ENCODE measurements at places on chromosomes 3 and 15.

- no peak for DNase-seq
Measured at GRCh38 chr3:146680617-146681016, 75.5 kb upstream of the PLSCR5 start.

GRCh38 chr3:4995500-4996053 lies 16.3 kb downstream of the BHLHE40 start:
- DNase-seq: no peak

GRCh38 chr3:55797775-55798174 lies 310.7 kb upstream of the WNT5A start:
- no peak for DNase-seq

GRCh38 chr3:13300546-13301285 lies 119.4 kb downstream of the NUP210 start:
- no peak for DNase-seq

DNA sequence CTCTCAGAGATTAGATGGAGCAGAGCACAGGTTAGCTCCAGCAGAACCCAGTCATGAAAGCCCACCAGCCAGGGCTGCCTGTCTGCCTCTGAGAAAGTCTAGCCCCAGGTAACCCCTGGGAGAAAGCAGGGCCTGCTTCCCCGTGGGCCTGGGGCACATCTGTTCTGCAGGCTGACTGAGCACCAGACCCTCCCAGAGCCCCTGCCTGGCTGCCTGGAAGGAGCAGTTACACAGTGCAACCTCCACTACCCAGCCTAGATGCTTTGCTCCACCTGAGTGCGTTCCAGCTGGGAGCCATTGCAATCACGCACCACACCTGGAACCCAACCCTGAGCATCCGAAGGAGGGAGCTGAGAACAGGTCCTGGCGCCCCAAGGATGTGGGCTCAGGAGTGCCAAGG lies 24.7 kb upstream of the OR5K4 start:
- DNase-seq: no peak

DNA sequence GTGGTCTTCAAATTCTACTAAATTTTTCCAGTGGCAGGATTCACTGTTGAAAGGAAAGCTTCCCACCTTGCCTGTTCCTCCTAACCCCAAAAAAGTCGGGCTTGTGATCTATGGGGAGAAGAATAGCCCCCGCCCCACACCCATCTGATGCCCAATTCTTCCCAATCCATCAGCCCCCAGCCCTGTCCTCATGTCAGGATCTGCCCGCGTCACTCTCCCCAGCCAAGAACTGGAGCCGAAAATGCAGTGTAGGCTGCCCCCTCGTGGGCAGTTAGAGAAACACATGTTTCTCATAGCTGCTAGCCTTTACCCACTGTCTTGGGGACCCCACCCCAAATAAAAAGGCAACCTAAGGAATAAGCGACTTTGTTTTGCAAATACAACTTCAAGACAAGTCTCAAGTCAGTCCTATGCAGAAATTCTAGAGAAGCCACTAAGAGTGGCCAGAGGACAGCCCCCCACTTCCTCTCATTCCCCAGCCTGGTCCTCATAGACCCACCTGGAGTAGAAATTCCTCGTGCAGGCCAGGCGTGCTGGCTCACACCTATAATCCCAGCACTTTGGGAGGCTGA lies 13.0 kb upstream of the CSK start:
- DNase-seq: no peak

- DNase-seq: no peak
Measured at GRCh38 chr3:112718516-112718915, 77.6 kb upstream of the CCDC80 start.

DNA sequence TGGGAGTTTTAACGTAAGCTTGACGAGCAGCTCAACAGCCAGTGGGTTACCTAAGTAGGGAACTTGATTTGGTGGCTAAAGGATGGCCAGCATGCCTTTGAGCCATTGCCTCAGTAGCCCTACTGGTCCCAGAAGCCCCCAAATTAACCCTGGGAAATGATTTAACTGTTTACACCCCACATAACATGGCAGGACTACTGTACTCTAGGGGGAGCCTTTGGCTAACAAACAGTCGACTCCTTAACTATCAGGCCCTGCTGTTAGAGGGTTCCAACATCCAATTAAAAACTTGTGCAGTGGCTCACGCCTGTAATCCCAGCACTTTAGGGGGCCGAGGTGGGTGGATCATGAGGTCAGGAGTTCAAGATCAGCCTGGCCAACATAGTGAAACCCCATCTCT lies 9.4 kb upstream of the SMCO1 start:
- no peak for DNase-seq

DNA sequence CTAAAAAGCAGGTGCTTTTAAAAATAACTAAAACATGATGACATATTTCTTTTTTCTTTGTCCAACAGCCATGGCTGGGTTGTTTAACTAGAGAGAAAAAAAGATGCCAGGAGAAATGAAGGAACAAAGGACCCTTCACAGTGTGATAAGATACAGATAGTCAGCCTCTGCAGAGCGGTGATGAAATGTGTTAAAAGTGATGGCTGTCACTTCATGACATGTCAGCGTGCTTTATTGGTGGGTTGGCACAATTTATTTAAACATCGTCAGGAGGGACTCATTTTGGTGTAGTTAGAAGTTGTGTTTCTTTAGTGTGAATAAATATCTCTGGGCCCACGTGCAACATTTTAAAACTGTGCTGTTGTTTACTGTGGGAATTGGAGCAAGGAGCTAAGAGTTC lies 887.4 kb upstream of the CFAP20DC start:
- no peak for DNase-seq

GRCh38 chr15:39792844-39793335 lies 10.2 kb upstream of the FSIP1 start:
- DNase-seq: no peak

DNA sequence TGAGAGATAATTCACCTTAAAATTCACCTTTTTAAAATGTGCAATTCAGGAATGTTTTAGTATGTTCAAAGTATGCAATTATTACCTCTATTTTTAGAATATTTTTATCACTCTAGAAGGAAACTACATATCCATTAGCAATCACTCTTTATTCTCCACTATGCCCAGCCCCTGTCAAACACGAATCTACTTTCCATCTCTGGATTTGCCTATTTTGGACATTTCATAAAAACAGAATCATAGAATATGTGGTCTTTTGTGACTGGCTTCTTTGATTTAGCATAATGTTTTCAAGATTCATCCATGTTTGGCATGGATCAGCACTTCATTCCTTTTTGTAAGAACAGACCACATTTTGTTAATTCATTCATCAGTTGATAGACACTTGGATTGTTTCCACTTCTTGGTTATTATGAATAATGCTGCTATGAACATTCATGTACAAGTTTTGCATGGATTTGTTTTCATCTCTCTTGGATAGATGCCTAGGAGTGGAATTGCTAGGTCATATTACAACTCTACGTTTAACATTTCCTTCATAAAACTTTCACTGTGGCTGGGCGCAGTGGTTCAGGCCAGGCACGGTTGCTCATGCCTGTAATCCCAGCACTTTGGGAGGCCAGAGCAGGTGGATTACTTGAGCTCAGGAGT lies 12.7 kb downstream of the HMCES start:
- DNase-seq: no peak

GRCh38 chr3:172550347-172550943 lies 27.2 kb upstream of the TNFSF10 start:
- no peak for DNase-seq

GRCh38 chr15:47846128-47846868 lies 129.0 kb downstream of the SEMA6D start:
- no peak for DNase-seq

GRCh38 chr15:54298396-54298795 lies 320.2 kb downstream of the UNC13C start:
- no peak for DNase-seq
